ENCODE measurements at places on chromosomes 16 and 17.

DNA sequence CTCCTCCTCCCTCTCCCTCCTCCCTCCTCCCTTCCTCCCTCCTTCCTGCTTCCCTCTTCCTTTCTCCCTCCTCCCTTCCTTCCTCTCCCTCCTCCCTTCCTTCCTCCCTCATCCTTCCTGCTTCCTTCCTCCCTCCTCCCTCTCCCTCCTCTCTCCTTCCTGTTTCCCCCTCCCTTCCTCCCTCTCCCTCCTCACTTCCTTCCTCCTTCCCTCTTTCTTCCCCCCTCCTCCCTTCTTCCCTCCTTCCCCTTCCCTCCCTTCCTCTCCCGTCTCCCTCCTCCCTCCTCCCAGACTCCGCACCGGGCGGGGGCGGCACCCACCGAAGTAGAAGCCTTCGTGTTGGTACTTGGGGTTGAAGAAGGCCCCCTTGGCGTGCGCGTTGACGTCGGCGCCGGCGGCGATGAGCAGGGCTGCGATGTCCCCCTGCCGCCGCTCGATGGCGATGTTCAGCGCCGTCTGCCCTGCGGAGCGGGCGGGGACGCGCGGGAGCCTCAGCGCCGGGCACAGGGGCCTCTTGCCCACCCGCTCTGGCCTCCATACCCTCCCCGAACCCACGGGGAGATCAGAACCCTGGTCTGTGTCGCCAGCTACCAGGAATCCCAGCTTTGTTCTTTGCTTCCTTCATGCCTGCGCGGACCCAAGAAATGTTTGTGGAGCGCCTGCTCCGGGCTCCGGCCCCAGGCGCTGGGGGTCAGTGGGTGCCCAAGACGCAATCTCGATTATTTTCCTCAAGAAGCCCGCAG lies 22.2 kb downstream of the TRPV3 start:
- peak; percentile 83 for DNase-seq

DNA sequence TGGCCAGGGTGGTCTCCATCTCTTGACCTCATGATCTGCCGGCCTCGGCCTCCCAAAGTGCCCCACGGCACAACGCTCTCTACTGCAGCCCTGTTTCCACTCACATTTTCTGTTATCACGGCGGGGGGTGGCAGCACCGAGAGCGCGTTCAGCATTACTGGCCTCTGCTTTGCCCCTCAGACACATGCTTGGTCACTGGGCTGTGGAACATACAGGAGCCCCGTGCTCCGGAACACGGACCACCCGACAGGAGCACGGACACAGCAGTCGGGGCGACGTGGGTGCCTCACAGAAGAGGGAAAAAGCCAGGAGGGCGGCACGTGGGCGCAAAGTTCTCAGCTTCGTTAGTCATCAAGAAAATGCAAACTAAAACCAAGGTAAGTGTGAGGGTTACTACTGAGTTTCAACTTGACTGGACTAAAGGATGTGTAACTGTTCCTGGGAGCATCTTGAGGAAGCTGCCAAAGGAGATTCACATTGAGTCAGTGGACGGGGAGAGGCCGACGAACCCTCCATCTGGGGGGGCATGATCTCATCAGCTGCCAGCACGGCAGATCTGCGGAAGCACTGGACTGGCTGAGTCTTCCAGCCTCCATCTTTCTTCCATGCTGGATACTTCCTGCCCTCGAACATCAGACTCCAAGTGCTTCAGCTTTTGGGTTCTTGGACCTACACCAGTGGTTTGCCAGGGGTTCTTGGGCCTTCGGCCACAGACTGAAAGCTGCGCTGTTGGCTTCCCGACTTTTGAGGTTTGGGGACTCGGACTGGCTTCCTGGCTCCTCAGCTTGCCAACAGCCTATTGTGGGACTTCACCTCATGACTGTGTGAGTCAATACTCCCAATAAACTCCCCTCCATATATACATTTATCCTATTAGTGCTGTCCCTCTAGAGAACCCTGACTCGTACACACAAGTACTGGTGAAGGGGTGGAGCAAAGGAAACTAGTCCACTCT lies 106.8 kb downstream of the ZNF778 start:
- peak; percentile 92 for DNase-seq

DNA sequence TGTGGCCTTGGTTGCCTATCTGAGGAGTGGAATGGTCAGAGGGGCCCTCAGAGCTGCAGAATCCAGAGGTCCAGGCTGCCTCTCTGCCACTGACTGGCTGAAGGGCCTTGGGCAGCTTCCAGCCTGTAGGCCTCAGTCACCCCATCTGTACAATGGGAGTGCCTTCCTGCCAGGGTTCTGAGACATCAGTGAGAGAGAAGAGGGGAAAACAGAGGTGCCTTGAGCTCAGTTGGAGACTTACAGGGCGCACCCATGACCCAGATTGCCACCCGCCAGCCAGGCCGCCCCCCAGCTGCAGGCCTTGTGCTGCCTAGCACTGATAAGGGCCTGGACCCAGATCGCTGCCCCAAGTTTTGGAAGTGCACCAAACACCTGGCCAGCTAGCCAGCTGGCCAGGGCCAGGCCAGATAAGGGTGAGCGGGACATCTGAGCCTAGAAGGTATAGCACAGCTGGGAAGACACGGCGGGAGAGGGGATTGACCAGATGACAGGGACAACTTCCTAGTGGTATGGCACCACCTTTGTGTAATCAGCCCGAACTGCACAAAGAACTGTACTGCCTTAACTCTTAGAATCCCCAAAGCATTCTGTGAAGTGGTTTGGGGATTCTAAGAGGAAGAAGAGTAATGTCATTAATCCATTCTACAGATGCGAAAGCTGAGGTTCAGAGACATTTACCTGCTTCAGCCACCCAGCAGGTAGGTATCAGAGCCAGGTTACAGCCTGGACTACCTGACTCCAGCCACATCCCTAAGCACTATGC lies 1.4 kb downstream of the SLC4A1 start:
- no peak for DNase-seq

- peak; percentile 26 for DNase-seq
Observed at GRCh38 chr17:46978489-46979146, 435 bp downstream of the RPRML start.
